Substantia nigra (tissue), 51 donors: ENCODE measurements at places on chromosomes 11 and 22.

GRCh38 chr11:113174882-113175281, 139.5 kb upstream of the TTC12 start:
- DNase-seq, result no peak

DNA sequence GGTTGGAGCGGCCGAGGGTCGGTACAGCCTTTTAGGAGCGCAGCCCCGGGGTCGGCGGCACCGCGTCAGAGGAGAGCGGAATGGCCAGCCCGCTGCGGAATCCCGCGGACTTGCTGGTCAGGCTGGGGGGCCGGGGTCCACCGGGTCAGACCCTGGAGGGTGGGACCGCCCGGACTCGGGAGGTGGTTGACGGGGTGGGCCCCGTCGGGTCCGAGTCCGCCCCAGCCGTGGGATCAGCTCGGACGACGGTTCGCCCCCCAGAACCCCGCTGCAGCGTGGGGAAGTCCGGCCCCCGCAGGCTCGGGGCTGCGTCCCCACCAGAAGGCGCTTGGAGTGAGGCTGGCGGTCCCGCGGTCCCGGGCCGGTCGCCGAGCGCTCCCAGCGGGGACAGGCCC, 301 bp upstream of the ADM2 start:
- no peak for DNase-seq

DNA sequence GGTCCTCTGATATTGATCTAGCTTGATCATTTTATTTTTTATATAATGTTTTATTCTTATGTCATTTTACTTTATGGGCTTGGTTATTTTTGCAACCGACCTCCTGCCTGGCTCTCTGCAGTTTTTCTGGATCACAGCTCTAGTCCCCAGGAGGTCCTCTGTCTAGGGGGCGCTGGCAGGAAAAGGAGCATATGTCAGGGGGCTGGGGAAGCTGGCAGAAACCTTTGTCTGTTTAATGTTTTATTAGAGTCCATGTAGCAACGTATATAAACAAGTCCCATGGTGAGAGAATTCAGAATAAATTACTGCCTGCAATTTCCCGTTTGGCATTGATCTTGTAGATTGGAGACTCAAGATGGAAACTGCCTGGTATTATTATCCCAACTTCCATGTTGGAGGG, 133.5 kb upstream of the ZBED5 start:
- DNase-seq, result no peak

DNA sequence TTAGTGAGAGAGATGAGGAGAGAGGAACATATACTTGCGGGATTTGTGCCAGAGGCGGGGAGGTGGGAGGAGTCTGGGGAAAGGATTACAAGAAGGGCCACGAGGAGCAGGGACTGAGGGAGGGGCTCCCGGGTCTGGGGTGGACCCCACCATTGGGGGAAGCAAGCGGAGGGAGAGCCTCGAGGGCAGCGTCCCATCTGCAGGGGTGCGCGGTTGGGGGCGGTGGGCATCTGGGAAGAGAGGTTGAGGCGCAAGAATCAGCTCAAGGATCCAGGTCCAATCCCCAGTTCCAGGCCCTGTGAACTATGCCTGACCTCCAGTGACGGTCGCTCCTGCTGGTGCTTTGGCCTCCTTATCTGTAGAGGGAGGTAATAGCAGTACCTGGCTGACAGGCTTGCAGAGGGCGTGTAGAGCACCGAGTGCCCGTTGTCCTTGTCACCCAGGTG, 38.0 kb downstream of the ADAMTS15 start:
- DNase-seq, result no peak

DNA sequence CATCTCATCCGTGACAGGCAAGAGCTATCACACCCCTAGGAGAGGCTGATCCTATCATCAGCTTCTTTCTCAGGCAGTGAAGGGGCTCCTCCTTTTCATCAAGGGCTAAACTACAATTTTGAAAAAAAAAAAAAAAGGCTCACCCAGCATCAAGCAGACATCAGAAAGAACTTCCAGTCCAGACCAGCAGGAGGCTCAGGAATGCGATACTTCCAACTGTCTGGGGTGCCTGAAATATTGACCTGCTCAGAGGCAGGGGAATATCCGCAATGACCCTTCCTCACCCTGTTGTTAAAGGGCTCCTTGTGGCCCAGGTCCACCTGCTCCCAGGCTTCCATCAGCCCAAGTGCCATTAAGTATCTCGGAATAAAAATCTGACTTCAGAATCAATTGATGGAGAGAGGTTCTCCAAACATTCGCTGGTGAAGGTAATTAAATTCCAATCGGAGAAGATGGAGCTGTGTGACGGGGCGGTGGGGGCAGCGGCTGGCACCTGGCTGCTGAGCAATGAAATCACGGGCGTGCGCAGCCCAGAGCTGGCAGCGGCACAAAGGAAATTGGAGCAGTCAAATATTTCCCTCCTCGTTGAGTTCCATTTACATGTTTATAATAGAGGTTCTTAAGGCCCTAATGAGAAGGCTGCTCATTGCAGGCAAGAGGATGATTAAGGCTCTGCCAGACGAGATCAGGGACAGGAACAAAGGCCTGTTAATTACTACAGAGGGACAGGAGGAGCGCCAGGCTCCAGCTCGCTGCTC, 69.0 kb upstream of the THY1 start:
- no peak for DNase-seq

GRCh38 chr11:47398551-47398950, 9.8 kb upstream of the SLC39A13 start:
- no peak for DNase-seq

DNA sequence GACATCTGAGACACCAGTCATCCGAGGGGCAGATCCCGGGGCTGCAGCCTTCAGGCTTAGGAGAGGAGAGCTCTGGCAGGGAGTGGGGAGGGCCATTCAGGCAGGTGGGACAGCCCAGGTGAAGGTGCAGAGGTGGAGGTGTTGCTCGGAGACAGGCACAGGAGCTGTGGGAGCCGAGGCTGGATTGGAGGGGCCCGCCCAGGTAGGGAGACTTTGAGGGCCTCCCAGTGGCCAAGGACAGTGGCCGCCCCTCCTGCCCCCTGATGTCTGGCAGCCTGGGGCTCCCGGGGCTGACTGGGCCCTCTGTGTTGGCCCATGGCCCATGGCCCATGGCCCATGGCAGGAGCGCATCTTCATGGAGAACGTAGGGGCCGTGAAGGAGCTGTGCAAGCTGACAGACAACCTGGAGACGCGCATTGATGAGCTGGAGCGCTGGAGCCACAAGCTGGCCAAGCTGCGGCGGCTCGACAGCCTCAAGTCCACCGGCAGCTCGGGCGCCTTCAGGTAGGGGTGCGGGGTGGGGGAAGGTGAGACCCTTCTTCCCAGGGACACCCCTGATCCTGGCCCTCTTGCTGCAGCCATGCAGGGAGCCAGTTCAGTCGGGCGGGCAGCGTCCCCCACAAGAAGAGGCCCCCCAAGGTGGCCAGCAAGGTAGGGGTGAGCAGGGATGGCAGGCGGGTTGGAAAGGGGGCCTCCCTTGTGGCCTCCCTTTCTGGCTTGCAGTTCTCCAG, 13.3 kb downstream of the TMEM258 start:
- DNase-seq, result no peak
